Calu3 (cell line): ENCODE measurements at places on chromosomes 6 and 20. TPM values are rescaled to one million over a fixed set of nuclear protein-coding genes. Genes with fewer than 3 reads are reported as not detected.

The INSM1 gene
- not detected in 2 replicates for total RNA-seq

GRCh38 chr6:119012521-119012920 is 65.9 kb downstream of the FAM184A start:
- DNase-seq: no peak

GRCh38 chr6:147003186-147003585 is 201.0 kb upstream of the STXBP5 start:
- DNase-seq: no peak

DNA sequence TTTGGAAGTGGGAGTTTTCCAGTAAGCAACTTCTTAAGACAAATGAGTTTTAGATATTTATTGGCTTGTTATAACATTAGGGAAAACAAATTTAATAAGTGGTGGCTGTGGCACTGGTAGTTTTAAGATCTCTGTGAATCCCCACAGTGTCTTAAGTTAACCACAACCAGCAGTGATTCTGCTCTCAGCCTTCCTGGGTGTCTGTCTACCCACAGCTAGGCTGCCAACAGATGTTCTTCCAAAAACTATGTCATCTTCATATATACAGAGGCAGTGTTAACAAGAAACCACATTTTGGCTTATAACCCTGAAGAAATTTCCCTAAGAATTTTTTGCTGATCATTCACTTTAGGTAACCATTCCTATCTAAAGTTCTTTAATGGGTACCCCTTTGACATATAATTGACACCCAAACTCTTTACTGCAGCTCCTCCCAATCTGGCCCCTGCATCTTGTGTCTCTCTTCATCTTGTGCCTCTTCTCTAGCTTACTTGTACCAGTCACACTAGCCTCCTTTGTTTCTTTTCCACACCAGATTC is 52.7 kb downstream of the TOP1 start:
- no peak for DNase-seq

DNA sequence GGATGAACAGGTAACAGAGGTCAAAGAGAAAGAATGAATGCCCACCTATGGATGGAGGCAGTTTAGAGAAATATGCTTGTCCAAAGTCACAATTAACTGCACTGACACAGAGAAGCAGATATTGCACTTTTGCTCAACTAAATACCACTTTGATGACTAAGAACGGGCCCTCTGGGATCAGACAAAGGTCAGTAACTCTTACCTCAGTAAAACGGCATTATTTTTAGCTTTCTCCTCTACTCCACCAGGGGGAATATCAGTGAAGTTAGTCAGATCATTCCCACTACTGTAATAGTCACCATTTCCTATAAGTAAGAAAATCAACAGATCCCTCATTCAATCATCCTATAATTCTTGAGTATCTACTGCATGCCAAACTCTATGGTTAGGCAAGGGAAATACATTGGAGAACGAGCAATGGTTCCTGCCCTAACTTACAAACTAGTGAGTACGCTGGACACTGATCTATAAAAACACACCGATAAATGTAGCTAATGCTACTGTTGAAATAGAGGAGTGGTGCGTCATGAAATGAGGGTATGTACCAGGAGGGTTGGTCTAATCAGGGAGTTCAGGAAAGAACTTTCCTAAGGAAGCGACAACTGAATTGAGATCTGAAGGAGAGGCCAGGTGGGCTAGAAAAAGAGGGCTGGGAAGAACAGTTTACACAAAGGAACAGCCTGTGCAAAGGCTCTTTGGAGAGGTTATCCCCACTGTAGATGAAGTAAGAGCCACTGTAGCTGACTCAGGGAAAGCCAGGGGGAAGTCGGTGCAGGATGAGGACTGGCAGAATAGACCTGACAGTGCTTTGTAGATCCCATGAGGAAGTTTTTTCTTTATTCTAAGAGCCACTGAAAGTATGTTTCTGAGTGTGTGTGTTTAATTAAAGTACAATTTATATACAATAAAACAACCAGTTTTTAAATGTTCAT is 9.2 kb downstream of the ECI2 start:
- DNase-seq: no peak

The MUC21 gene
- total RNA-seq: not detected in 2 replicates

The CASS4 gene
- 0.24 and 0.27 TPM in 2 replicates for total RNA-seq

The ADGRB3 gene
- 0.09 and 0.44 TPM in 2 replicates for total RNA-seq

The ULBP3 gene
- total RNA-seq: 8.4 and 9.8 TPM in 2 replicates

The FNDC11 gene
- 0.24 TPM in 1 of 2 replicates, not detected in the other for total RNA-seq

DNA sequence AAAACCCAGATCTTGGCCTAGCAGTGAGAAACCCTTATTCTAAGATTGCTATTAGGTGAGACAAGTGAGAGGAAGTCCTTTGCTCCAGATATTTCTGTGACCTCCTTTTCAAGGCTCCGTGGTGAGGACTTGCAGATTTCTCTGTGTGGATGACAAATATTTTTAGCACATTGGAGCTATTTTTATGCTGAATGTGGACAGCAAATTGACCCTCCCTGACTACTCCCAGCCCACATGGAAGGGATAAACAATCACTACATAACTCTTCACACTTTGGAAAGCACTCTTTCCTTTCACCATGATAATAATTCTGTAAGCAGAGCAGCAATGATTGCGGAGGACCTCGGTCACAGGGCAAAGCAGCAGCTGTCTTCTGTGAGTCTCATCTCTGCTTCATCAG is 88.0 kb upstream of the ADGRF1 start:
- no peak for DNase-seq

DNA sequence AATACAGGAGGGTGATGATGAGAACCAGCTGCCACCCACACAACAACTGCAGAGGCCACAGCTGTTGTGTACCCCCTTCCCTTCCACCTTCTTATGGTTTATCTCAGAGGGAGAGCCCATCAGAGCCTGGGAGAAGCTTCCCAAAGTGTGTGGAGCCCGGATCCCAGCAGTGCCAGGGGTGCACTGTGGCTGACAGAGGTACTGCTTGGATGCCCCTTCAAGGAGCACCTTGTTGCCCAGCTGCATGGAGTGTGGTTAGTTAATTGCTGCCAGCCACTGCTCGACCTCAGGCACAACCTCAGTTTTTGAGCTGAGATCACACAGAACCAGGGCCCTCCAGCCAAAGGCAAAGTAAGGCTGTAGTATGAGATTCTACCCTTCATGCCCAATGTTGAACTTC is 13.0 kb downstream of the PI3 start:
- DNase-seq: no peak

- no peak for DNase-seq
Measured at GRCh38 chr6:125596020-125596419, 153.4 kb upstream of the HEY2 start.

The SLC22A2 gene
- not detected in 2 replicates for total RNA-seq

- no peak for DNase-seq
Measured at GRCh38 chr20:48076747-48077146, 291.5 kb upstream of the SULF2 start.

DNA sequence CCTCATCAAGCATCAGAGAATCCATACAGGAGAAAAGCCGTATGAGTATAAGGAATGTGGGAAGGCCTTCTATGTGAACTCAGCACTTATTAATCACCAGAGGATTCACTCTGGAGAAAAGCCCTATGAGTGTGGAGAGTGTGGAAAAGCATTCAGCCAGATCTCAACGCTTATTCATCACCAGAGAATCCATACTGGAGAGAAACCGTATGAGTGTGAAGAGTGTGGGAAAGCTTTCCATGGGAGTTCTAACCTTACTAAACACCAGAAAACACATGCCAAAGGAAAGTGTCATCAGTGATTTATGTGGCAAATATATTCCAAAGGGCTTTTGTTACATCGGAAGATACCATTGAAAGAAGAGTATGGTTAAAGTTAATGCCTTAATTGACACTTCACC is 25.4 kb downstream of the ZKSCAN8 start:
- no peak for DNase-seq

The ASCC3 gene
- total RNA-seq: 40.5 and 45.6 TPM in 2 replicates

The LIN28B gene
- total RNA-seq: not detected in 2 replicates

The PPP1R18 gene
- 22.0 and 28.2 TPM in 2 replicates for total RNA-seq

- no peak for DNase-seq
Measured at GRCh38 chr6:34029489-34030280, 116.2 kb downstream of the GRM4 start.

The GSTA1 gene
- 0.37 TPM in 1 of 2 replicates, not detected in the other for total RNA-seq

DNA sequence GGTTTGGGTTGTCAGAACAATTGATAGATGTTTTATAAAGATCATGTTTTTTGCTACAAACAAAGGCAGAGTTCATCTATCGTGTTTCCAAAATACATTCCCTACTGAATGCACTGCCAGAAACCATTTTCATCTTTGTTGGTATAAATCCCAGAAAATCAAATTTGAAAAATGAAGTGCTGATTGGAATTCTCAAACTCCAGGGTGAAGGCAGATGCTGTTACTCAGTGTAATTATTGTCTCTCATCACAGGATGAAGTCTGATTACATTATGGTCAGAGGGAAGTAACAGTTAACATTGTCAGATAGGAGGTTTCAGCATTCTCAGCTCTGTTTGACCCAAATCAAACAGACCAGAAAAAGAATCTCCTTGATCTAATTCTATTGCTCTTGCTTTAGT is 198.4 kb upstream of the KCNK16 start:
- no peak for DNase-seq

DNA sequence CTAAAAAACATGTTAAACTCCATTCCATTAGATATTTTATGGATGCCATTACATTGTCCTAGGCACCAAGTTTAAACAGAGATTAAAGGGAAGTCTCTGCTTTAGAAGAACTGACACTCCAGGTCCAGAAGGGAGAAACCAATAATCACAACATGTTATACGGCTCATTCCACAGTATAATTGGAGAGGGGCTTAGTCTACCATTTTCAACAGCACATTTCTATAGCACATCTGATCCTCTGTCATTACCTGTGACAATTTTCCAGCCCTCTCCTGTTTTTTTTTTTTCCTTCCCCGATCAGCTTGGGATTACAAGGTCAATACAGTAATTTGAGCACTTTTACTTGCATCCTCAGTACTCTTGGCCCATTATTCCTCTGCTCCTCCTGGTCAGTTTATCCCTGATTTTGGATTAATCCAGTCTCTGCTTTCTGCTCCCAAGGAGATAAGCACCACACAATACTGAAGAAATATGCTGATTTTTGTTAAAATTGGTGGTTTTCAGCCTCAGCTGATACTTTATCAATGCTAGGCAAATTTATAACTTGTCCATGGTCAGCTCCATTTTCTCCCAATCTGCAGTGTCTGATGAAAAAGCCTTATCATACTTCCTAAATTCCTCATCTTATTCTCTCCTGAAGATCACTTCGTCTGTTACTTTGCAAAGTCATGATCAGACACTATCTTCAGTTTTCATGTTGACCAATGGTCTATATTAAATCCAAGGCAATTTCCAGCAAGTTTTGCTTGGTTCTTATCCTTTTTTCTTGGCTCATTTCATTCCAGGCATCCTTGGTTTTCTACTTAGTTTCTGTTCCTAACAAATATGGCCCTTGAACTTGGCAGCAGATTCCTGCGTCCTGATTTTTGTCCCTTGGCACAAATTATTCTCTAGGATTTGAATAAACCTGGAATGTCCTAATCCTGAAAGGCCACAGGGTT is 30.8 kb upstream of the SYNCRIP start:
- no peak for DNase-seq

DNA sequence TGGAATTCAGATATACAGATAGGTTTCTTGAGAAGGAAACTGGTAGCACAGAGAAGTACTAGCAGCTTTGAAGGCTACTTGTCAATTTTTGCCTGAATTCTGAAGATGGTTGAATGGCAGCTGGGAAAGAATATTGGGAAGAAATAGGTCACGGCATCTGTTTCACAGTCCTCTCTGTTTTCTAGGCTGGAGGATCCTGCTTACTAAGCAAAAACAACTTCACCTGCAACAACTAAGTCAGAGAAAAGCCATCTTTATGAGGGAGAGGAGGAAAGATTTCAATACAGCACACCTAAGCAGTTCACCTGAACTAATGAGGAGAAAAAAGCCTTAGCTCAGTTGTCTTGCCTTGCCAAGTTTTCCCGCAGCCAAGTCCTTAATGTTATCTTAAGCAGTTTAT is 975.5 kb upstream of the EPHA7 start:
- DNase-seq: no peak

The LRFN2 gene
- total RNA-seq: not detected in 2 replicates

GRCh38 chr6:124373386-124373785 is 569.7 kb downstream of the NKAIN2 start:
- DNase-seq: no peak

- DNase-seq: no peak
Measured at GRCh38 chr6:63882208-63882607, 246.6 kb downstream of the PHF3 start.

The LTA gene
- total RNA-seq: not detected in 2 replicates

GRCh38 chr6:69220375-69220774 is 576.4 kb downstream of the LMBRD1 start:
- no peak for DNase-seq

DNA sequence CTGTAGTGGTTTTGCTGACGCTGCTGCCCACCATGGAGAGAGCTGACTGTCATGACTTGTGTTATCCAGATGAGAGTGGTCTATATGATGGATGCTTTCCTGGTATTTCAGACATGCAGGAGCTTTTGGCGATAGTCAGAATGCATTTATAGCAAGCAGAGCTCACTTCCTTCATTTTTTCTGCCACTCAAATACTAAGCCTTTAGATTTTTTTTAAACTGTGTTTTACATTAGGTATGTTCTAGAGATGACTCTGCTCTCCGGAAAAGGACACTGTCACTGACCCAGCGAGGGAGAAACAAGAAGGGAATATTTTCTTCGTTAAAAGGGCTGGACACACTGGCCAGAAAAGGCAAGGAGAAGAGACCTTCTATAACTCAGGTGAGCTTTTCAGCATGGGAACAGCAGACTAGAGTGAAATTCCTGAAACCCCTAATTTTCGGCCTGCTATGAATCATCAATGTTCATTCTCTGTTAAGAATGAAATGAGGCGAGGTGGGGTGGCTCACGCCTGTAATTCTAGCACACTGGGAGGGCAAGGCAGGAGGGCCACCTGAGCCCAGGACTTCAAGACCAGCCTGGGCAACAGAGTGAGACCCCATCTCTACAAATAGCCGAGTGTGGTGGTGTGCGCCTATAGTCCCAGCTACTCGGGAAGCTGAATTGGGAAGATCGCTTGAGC is 98.6 kb upstream of the CLDN20 start:
- no peak for DNase-seq

The GDAP1L1 gene
- not detected in 2 replicates for total RNA-seq

The ENPP5 gene
- 17.3 and 18.7 TPM in 2 replicates for total RNA-seq

GRCh38 chr6:13307508-13307995 is 20.8 kb downstream of the TBC1D7 start:
- DNase-seq: no peak

- DNase-seq: no peak
Measured at GRCh38 chr6:141669141-141669540, 463.6 kb upstream of the GJE1 start.

GRCh38 chr20:34078540-34078939 is 33.5 kb downstream of the EIF2S2 start:
- no peak for DNase-seq

- DNase-seq: no peak
Measured at GRCh38 chr6:47915017-47915416, 133.2 kb downstream of the OPN5 start.
